D341Med (cell line): ENCODE measurements at places on chromosomes 1 and 21.

- DNase-seq: no peak
These were observed 829 bp downstream of the SPEN start for GRCh38 chr1:15848143-15848928.

GRCh38 chr1:160806109-160806665 lies 10.2 kb downstream of the LY9 start:
- no peak for DNase-seq

GRCh38 chr1:85289207-85289847 lies 12.9 kb upstream of the BCL10 start:
- DNase-seq: no peak

- DNase-seq: peak; percentile 8
These were observed 271.7 kb upstream of the C1orf174 start for GRCh38 chr1:4171480-4172450.

DNA sequence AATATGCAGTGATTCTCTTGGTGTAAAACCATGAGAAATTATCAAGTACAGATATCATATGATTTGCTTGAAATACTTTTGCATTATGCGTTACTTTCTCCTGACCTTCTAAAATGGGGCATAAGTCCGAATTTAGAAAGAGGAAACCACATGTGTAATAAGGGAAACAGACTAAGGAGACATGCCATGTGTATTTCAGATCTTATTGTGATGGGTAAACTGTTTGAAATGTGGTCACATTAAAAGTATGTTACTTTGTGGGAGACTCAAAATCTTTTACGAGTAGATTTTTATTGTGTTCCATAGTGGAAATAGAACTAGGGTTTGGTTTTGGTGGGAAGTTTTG lies 173.0 kb downstream of the NFIA start:
- DNase-seq: no peak

DNA sequence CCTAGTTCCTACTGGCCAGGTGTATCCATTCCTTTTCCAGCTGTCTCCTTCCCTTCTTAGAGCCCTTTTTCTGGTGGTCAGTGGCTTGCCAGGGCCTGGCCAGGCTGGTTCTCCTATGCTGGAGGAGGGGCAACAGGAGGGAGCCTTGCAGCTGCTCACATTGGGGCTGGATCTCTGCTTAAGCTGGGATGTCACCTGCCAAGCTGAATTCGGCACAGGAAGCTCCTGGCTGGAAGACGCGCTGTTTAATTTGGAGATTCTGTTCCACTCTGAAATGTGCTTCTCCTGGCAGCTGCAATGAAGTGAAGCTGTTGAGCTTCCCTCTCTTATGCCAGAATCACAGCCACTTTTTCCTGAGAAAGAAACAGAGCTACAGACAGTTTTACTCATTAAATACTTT lies 56.0 kb upstream of the POU3F1 start:
- no peak for DNase-seq

DNA sequence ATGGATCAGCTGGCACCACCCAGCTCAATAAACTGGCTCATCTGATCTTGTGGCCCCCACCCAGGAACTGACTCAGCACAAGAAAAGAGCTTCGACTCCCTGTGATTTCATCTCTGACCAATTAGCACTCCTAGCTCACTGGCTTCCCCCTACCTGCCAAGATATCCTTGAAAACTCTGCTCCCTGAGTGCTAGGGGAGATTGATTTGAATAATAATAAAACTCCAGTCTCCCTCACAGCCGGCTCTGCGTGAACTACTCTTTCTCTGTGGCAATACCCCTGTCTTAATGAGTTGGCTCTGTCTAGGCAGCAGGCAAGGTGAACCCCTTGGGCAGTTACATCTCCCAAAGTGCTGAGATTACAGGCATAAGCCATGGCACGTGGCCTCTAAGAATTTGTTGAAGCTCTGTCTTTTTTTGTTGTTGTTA lies 11.8 kb upstream of the RHBDL2 start:
- no peak for DNase-seq

DNA sequence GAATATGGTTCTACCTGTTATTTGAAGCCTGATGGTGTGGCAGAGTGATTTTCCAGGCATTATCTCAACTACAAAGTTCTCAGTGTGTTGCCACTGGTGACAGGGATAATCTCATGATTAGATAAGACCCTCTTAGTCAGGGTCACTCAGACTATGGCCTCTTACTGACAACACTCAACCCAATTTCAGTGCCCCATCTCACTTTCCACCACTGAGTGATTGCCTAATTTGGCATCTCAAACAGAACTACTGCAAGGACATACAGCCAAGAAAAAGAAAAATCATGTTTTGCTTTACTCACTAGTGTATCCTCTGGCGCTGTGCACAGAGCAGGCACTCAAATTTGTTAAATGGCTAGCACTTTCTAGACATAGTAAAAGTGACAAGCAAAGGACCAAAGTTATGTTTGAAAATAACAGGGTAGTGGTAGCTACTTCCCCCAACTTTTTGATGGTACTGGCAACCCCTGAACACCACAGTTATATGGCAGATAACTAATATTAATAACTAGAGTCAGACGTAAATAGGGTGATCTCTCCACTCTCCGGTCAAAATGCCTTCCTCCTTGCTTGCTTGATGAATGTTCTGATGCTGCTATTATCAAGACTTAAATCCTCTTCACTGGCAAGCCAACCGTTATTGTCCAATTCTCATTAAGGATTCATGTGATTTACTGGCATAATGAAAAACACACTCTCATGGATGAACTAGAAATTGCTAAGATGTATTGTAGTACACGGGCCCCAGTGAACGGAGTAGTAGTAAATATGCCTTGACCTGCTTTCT lies 37.1 kb upstream of the SLC30A10 start:
- no peak for DNase-seq

DNA sequence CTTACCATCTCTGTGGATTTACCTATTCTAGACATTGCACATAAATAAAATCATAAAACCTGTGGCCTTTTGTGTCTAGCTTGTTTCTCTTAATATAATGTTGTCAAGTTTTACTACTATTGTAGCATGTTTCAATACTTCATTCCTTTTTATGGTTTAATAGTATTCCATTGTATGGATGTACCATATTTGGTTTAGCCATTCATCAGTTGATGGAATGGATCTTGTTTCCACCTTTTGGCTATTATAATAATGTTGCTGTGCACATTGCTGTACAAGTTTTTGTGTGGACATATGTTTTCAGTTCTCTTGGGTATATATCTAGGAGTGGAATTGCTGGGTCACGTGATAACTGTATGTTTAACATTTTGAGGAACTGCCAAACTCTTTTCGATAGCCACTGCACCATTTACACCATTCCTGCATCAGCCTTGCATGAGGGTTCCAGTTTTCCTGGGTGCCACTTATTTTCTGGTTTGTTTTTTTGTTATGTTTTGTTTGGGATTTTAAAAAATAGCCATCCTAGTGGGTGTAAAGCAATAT lies 66.9 kb downstream of the RNF220 start:
- no peak for DNase-seq

GRCh38 chr1:5598824-5599395 lies 393.3 kb downstream of the NPHP4 start:
- no peak for DNase-seq

DNA sequence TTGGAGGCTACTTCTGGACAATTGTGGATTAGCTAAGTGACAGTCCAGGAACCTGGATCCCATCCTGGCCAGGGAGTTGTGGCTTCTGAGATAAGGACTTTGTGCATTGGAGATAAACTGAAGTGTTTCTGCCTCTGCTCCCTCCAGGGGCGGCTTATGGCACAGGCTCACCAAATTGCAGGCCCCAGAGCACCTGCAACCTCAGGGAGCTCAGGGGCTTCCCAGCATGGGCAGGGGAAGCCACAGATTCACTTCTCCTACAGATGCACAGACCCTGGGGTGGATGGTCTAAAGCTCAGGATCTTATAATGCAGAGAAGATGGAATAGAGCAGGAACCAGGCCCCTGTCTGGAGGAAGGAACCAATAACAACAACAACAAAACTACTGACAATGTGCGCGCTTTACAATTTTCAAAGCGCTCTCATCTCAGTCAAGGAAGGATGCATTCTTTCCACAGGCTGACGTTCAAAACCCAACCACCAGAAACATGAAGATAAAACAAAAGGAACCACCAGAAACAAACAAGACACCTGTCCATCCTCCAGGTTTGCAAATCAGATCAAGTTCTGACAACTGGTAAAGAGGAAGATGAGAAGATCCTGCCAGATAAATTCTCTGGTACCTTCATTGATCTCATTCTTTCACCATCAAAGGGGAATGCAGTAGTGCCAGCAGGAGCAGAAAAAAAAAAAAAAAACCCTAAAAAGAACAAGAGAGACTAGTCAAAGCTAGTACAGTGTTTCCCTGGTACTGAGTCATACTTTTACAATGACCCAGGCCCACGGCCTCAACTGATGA lies 121.0 kb upstream of the IRF2BP2 start:
- no peak for DNase-seq

- DNase-seq: no peak
These were observed 27.3 kb upstream of the RCOR3 start for GRCh38 chr1:211231873-211232272.

DNA sequence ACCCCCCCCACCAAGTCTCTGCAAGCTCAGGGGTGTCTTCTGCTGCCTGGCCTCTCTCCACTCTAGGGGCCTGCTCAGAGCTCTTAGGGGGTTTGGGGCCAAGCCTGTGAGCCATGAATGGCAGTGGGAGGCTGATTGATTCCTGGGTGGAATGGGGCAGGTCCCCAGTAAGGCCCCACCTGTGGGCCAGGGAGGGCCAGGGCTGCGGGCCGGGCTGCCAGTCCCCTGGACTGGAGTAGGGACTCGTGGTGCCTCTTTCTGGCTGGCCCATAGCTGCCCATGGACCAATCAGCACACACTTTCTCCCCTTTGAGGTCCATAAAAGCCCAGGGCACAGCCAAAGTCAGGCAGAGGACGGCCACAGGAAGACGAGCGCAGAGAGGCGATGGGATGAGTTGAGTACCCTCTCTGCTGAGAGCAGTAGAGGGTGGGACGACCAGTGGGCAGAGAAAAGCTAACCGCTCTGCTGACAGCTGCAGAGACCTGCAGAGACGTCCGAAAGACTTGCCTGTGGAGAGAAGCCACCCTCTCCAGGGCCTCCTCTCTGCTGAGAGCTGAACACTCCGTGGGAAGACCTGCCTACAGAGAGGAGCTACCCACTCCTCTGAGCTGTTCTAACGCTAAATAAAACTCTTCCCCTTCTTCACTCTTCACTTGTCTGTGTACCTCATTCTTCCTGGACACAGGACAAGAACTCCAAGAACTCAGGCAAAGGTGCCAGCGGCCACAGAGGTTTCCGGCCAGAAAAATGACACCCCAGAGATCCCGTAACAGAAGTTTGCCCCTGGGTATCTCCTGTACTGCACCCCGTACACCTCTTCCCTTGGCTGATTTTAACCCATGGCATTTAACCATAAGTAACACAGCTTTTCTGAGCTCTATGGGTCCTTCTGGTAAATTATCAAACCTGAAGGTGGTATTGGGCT lies 38.2 kb upstream of the TARDBP start:
- no peak for DNase-seq

GRCh38 chr1:110591956-110592355 lies 14.2 kb downstream of the KCNA2 start:
- no peak for DNase-seq

GRCh38 chr1:226682871-226683814 lies 55.9 kb downstream of the ITPKB start:
- no peak for DNase-seq

- DNase-seq: no peak
These were observed 73.7 kb upstream of the ZC3H12A start for GRCh38 chr1:37400466-37401225.

- no peak for DNase-seq
These were observed 117.1 kb downstream of the ZZZ3 start for GRCh38 chr1:77565321-77565720.

GRCh38 chr1:197173571-197174507 lies 27.4 kb upstream of the ASPM start:
- no peak for DNase-seq

- peak; percentile 57 for DNase-seq
These were observed 83.9 kb downstream of the FASLG start for GRCh38 chr1:172742599-172743500.

DNA sequence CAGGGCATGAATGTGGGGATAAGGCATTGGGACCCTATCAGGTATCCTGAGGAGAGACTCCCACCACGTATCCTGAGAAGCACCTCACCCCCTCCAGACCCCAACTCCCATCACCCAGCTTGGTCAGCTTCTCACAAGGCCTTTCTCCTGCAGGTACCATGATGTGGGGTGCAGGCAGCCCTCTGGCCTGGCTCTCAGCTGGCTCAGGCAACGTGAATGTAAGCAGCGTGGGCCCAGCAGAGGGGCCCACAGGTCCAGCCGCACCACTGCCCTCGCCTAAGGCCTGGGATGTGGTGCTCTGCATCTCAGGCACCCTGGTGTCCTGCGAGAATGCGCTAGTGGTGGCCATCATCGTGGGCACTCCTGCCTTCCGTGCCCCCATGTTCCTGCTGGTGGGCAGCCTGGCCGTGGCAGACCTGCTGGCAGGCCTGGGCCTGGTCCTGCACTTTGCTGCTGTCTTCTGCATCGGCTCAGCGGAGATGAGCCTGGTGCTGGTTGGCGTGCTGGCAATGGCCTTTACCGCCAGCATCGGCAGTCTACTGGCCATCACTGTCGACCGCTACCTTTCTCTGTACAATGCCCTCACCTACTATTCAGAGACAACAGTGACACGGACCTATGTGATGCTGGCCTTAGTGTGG lies 1.3 kb downstream of the GPR3 start:
- DNase-seq: no peak

DNA sequence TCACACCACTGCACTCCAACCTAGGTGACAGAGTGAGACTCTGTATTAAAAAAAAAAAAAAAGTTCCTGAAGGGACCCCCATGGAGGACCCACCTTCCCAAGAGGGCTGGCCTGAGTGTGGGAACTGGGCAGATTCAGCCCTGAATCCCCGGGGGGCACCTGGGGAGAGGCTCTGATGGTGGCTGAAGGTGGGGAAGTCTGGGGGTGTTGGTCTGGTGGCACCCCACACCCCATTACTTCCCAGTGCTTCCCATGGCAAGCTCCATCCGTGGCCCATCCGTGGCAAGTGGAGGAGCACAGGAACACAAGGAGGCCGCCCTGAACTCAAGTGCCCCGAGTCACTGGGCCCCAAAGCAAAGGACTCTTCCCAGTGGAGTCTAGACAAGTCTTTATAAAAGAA lies 778 bp upstream of the TNFRSF25 start:
- no peak for DNase-seq

- no peak for DNase-seq
These were observed 29.1 kb downstream of the THRAP3 start for GRCh38 chr1:36253161-36253862.

DNA sequence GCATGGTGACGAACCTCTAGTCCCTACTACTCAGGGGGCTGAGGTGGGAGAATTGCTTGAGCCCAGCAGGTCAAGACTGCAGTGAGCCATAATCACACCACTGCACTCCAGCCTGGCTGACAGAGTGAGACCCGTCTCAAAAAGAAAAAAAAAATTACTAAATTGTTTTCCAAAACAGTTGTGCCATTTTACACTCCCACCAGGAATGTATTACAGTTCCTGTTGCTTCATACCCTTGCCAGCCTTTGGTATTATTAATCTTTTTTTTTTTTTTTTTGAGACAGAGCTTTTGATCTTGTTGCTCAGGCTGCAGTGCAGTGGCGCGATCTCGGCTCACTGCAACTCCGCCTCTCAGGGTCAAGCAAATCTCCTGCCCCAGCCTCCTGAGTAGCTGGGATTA lies 55.9 kb downstream of the RPS6KA1 start:
- no peak for DNase-seq

- no peak for DNase-seq
These were observed 27.7 kb upstream of the C8B start for GRCh38 chr1:56993475-56993874.
